ENCODE measurements at places on chromosomes 7 and 10.

DNA sequence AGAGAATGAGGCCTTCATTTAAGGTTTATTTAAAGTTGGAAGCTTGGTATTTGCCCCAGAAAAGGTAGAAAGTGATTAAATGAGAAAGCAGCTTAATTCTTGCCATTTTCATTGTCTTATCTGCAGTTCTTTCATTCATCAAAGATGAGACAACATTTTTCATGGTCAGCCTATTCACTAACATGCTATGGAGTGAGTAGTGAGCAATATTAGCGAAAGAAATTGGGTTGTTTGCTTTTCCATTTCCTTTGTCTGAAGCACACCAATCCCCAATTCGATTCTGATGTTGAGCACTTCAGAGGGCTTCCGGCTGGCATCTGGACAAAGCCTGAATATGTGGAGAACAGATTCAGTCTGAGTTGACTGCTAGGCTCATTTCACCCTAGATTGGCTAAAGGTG, 317.2 kb downstream of the BBS9 start:
- DNase-seq = no peak

DNA sequence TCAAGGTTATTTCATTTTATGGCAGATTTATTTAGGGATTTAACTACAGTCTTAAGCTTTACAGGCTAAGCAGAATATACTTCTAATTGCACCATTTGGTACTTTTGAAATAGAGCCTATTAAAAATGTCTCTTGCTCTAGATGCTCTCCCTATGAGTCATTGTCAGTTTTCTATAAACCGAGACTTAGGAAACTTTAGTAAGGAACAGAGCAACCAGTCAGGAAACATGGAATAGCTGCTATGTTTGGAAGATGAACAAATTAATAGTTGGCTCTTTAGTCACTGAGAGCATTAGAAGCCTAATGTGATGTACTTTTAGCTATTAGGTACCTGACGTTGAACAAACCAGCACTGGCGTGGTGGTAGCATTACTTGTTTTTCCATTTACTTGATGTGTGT, 35.3 kb downstream of the INPP5F start:
- no peak for DNase-seq

GRCh38 chr7:67344481-67345193, 348.0 kb downstream of the TYW1 start:
- no peak for DNase-seq

DNA sequence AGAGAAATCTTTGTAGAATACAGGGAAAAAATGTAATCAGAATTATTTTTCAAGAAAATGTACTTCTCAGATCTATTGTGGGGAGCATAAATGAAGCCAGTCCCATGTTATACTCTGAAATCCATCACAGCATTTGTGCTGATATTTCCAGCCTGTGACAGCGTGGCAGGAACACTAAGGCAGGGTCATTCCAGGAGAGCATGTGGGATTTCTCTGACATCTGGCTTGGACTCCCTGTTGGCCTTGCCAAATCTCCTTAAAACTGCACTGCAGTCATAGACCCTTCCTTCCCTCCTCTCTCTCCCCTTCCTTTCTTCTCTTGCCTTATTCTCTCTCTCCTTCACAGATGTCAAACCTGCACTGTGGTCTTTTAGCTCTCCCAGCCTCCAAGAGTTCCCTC, 6.5 kb upstream of the TSPAN13 start:
- DNase-seq = no peak

DNA sequence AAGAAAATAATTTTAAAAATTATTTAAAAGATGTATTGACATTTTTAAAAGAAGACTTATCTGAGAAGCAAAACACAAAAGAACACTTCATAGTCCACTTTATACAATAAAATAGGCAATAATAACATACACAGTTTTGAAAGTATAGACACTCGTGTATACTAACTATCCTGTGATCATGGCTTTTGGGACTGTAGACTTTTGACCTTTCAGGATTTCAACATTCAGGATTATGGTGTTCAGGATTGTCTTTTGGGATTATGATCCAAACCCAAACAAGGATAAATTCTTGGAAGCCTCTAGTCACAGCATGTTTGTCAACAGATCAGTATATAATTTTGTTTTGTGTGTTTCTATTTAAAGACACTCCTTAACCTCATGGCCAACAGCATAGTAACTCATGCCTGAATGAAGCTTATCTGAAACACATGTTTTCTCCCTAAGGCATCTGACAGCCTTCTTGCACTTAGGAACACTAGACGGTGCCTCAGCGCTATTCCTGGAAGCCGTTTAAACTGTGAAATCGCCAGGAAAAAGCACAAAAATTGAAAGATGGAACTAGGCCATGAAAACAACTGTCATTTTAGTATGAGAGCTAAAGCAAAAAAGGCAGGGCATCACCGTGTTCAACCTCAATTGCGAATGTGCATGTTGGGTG, 29.9 kb downstream of the GSAP start:
- DNase-seq = no peak

DNA sequence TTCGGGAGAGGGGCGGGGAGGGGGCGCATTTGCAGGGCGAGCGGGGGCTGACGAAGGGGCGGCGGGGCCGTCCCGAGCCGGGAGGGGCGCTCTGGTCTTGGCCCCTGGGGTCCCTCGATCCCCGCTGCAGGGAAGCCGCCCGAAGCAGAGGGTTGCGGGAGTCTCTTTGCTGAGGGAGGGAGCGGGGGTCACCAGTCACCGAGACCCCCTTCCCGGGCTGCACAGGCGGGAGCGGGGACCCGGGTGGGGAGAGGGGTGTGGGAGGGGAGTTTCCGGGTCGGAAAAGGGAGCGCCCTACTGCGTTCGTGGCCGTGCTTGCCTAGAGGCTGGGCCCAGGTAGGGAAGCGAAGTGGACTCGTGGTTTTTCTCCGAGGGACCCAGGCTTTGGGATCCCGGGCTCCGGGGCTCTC, 422 bp downstream of the AP1S1 start:
- DNase-seq = no peak

GRCh38 chr7:149586646-149587645, 89.3 kb upstream of the ZNF746 start:
- no peak for DNase-seq

DNA sequence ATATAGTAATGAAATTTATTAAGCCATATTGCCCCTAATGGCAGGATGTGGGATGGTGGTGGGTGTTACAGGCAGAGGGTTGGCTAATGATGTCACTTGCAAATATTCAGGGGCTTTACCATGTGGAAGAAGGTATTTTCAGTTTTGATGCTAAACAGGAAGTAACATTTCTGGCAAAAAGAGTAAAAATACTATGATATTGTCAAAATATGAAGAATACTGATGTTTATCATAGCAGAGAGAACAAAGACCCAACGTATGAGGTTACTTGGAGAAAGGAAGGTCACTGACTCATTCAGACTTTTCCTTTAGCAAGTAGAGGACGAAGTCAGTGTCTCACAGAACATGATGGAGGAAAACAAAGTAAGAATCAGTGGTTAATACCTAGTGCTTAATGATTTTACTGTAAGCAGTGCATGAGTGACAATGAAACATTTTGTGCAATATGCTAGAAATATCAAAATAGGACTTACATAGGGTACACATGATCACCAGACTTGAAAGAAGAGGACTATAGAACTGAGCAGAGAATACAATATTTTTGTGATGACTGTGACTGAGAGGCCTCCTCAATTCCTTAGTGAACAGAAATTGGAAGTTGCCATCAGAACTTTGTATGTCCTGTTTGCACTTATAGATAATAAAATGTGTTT, 89.7 kb upstream of the STEAP4 start:
- no peak for DNase-seq

GRCh38 chr7:155466814-155467733, 9.1 kb downstream of the EN2 start:
- DNase-seq = peak; percentile 76

DNA sequence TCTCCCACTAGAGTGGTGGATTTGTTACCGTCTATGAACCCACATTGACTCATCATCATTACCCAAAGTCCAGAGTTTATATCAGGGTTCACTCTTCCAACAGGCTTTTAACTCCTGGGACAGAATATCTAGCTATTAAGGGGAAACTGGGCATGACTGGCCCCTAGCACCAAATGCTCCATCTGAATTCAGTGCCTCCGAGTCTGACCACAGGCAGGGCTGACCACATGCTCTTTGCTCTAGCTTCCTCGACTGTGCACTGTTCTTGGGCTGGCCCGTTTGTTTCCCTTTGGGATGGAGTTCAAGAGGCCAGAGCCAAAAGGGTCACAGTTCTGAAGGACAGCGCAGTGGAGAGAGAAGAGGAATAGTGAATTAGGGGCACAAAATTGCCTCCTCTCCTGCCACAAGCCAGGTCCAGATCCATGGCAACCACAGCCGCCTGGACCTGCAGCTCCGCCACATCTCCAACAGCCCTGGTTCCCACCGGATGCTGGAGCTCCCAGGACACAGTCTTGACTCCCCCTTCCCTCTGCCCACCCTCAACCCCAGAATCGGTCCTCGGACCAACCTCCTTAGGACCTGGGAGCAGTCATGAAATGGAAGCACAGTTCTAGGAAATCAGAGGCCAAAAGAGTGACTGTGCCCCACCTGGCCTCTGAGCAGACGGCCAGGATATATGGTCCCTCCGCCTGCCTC, 16.2 kb downstream of the CAMK2G start:
- no peak for DNase-seq

DNA sequence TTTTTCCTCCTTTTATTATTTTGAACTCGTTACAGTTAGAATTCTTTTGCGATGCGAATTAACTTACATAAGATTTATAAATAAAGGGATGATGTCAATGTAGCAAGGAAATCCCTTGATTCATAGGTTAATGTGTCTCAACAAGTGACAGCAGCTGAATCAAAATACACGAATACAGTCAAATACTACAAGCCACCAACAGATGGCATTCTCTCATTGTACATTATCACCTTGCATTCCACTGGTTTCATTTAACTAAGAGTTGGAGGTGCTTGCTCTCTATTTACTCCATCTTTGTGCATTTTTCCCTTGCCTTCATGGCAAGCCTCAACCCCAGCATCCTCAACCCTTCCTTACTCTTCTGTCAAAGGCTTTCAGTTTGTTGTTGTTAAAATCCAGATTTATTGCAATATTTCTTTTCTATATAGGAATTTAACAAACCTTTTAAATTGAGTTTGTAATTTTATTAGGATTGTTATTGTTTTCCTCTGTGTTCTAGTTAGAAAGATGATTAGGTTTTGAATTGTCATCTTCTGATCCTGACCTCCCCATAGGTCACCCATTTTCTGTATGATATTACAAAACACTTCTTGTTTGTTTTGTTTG, 78.3 kb downstream of the SLC25A40 start:
- DNase-seq = peak; percentile 56

GRCh38 chr10:86392723-86393094, 26.1 kb upstream of the GRID1 start:
- DNase-seq = no peak

DNA sequence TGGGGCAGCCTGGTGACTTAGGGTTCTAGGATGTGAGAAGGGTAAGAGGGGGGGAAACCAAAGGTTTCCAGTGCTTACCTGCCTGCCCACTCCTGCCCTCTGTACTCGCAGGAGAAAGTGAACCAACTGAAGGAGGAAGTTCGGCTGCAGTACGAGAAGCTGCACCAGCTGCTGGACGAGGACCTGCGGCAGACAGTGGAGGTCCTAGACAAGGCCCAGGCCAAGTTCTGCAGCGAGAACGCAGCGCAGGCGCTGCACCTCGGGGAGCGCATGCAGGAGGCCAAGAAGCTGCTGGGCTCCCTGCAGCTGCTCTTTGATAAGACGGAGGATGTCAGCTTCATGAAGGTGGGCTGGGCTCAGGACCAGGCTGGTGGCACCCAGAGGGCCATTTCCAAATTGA, 10.7 kb downstream of the TRIM8 start:
- DNase-seq = no peak

GRCh38 chr7:69615685-69616084, 17.4 kb downstream of the AUTS2 start:
- DNase-seq = no peak

GRCh38 chr7:80459776-80460510, 51.9 kb downstream of the GNAT3 start:
- DNase-seq = no peak

- DNase-seq = peak; percentile 76
Observed at GRCh38 chr7:142557971-142558582, 191.2 kb upstream of the PRSS1 start.

GRCh38 chr10:79248341-79249185, 98.7 kb upstream of the PPIF start:
- DNase-seq = peak; percentile 64

- DNase-seq = peak; percentile 68
Observed at GRCh38 chr7:30226614-30227268, 57.7 kb upstream of the ZNRF2 start.

GRCh38 chr7:124030964-124031363, 1.9 kb downstream of the TMEM229A start:
- DNase-seq = no peak

GRCh38 chr7:149166630-149167352, 19.5 kb downstream of the ZNF398 start:
- no peak for DNase-seq

- no peak for DNase-seq
Observed at GRCh38 chr7:1659696-1660095, 10.4 kb upstream of the ELFN1 start.

DNA sequence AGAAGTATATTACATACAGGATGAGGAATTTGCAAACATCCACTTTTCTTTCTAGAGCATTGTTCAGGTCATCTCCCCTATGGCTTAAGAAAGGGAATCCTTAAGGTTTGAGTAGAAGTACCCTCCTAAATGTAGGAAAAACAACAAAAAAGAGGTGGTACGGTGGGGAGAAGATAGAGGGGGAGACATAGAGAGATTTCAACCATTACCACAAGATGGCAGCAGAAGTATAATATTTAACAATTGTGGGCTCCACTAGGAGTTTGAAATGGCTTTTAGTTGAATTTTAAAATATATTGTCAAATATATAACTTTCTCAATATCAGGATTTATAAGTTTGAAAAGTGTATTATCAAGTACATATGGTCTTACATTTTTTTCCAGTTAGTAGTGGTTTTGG, 72.7 kb upstream of the PRKG1 start:
- peak; percentile 44 for DNase-seq

- DNase-seq = no peak
Observed at GRCh38 chr7:42981601-42982000, 49.4 kb downstream of the MRPL32 start.

DNA sequence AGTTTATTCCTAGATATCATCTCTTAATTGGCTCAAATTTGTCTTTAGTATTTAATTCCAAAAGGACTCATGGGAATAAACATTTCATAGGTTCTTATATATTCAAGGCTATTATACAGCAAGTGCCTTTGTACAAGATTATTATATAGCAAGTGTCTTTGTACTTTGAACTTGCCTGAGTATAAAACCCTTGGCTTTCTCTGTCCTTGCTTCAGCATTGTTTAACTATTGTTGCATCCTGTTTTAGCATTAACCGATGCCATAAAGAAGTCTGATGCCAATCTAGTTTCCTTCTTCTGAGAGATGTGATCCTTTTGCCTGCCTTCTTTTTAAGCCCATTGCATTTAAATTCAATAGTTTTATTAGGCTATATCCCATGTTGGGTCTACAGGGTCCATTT, 270.0 kb downstream of the NEBL start:
- DNase-seq = no peak

- no peak for DNase-seq
Observed at GRCh38 chr7:102875700-102876295, 37.0 kb upstream of the LRRC17 start.

Data from D341Med (cell line).